GM20000 (cell line): ENCODE measurements at places on chromosomes 12 and 14.

DNA sequence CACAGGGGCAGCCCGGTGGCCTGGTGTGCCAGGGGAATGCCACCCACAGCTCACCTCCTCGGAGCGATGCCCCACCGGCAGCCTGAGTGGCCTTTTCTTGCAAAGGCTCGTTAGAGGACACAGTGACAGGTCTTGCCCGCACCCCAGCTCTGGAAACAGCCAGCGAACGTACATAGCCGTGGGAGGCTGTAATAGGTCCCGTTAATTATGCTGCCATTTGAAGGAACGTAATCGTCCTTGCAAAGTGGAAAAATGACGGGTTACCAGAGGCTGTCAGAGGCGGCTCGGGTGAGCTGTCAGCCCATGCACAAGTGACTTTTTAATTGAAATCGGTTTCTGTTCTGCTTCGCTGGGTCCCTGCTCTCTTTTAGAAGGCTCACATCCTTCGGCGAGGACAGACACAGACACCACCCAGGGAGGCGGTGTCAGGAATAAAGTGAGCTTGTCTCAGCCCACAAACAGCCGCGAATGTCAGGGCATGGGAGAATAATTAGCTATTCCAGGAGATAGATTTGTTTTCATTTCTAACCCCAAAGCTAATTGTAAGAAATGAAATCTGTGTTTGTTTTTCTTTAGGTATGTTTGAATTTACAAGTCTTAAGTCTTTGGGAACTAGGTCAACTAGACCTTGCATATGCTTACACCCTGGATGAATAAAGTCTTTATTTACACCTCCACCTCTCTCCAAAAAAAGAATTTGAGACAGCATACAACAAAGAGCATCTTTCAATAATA lies 77.2 kb upstream of the RFLNA start:
- no peak for DNase-seq

GRCh38 chr12:75754698-75755097 lies 243.3 kb upstream of the KRR1 start:
- no peak for DNase-seq

- peak; percentile 53 for DNase-seq
Measured at GRCh38 chr14:67962215-67962644, 142.7 kb downstream of the RAD51B start.

DNA sequence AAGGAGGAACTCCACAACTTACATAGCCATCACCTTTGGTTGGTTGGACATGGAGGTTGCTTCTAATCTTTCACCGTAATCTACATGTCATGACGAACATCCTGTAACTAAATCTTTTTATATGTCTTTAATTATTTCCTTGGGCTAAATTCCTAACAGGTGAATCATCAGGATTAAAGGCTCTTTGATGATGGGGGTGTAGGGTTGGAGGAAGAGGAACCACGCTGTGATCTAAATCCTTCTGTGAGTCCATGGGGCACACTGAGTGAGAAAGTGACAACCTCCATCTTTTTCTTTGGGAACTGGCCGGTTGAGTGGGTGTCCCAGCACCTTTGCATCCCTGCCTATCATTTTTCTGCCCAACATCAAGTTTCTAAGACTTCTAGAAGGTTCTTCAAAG lies 31.1 kb upstream of the MAP1LC3B2 start:
- no peak for DNase-seq

- no peak for DNase-seq
Measured at GRCh38 chr12:59940631-59941342, 345.0 kb downstream of the SLC16A7 start.

DNA sequence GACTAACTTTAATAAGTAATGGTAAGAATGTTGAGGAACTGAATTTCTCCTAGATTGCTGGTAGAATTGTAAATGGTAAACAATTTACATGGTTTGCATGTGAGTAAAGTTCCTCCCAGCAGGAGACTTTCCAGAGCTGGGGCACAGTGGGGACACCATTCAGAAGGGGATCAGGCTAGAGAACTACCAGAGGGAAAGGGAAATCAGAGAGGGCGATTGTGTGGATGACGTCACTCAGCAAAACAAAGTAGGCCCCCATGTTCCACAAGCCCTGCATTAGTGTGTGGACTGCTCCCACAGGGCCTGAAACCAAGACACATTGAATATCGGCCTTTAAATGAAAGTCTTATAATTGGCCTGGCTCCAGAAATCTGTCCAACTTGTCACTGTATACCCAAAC lies 9.5 kb downstream of the RNASE11 start:
- DNase-seq, result no peak
